ENCODE measurements at places on chromosomes 3 and 15. TPM values are rescaled to one million over a fixed set of nuclear protein-coding genes. Genes with fewer than 3 reads are reported as not detected.

Gene ISL2
- polyA plus RNA-seq = not detected

Gene MTFMT
- 26.6 TPM for polyA plus RNA-seq

Gene KBTBD13
- polyA plus RNA-seq = 5.0 TPM

Gene TUBGCP4
- polyA plus RNA-seq = 16.3 TPM

Gene ETFA
- polyA plus RNA-seq = 303 TPM

Gene GTF2A2
- 227 TPM for polyA plus RNA-seq

Gene RBP2
- polyA plus RNA-seq = 0.26 TPM

Gene SLC28A2
- 0.10 TPM for polyA plus RNA-seq

Gene FOXB1
- not detected for polyA plus RNA-seq

Gene ENTPD3
- polyA plus RNA-seq = 1.1 TPM

Gene WDR93
- 0.59 TPM for polyA plus RNA-seq

Gene CDC25A
- 12.8 TPM for polyA plus RNA-seq

Gene SNX33
- polyA plus RNA-seq = 9.5 TPM

Gene IL20RB
- 0.59 TPM for polyA plus RNA-seq

Gene RFT1
- 16.1 TPM for polyA plus RNA-seq

Gene COL7A1
- polyA plus RNA-seq = 41.3 TPM

Gene ERICH6
- polyA plus RNA-seq = 0.55 TPM

Gene NAALADL2
- polyA plus RNA-seq = 2.3 TPM

Gene APOD
- 0.19 TPM for polyA plus RNA-seq

Gene IL16
- 0.45 TPM for polyA plus RNA-seq
